Activated T-helper 1 cell treated with anti-CD3 and anti-CD28 coated beads, Interleukin-12 subunit alpha, Interleukin-12 subunit beta, Interleukin-2, Interleukin-4 antibody, amounts not matched to agents 30 ng/mL and 10 ng/mL and 1 ng/mL, durations not matched to agents 14 hours and 24 hours and 36 hours (primary cell): ENCODE measurements at places on chromosomes 5 and 9.

- peaks cover 42% of the 10 kb centered on the region for H3K4me1 ChIP-seq
- DNase-seq, result no peak
- H3K27ac ChIP-seq, result peak overlapping the region; percentile 13
- no peaks in the 10 kb centered on the region for H3K36me3 ChIP-seq
- no peak overlapping the region for H3K4me3 ChIP-seq
Measured at GRCh38 chr5:134502259-134502658, 23.2 kb upstream of the JADE2 start.

DNA sequence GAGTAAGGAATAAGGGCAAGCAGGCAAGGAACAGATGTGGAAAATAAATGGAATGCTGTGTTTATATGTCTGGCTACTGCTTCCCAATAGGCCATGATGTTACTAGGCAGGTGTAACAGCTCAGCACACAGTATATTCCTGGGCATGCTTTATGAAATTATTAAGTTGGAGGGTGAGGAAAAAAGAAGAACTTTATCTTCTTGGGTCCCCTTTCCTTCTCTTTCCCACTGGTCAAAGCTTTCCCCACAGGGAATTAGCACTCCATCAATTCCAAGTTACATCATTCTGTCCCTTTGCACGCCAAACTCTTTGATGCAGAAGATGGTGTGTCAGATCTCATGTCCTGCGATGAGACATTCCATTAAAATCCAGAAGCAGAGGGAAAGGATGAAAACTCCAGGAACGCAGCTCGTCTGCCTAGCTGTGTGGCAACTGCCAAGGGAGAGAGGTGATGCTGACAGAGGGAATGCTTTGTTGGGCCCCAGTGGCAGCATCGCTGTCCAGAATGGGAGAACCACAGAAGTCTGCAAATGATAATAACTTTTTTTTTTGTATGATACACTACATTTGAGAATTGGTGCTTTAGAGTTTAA, 447.3 kb upstream of the ARRDC3 start:
- H3K36me3 ChIP-seq, result no peaks in the 10 kb centered on the region
- H3K4me1 ChIP-seq, result no peaks in the 10 kb centered on the region
- no peak for DNase-seq
- H3K27ac ChIP-seq, result no peak overlapping the region
- H3K4me3 ChIP-seq, result no peak overlapping the region

- no peaks in the 10 kb centered on the region for H3K36me3 ChIP-seq
- H3K4me3 ChIP-seq, result no peak within 1 kb of the TSS
- no peak for DNase-seq
Measured at GRCh38 chr5:146338774-146339714, at the start of gene POU4F3. Gene POU4F3 (plus strand): TSS chr5:146338839. CDS start chr5:146339113, 274 bp downstream.

DNA sequence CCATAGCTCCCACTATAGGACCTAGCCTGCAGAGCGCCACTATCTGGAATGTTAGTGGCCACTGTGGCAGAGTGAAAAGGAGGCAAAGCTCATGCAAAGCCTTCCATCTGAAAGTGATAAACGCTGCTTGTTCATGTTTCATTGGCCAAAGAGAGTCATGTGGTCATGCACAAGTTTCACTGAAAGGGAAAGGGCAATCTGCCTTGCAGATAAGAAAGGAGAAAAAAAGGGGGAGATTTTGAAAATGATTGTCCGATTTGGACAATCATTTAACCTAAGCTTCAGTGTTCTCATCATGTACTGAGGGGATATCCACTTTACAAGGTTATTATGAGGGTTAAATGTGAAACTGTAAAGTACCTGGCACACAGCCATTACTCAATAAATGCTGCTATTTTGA, 9.0 kb upstream of the MOB3B start:
- peaks cover 4% of the 10 kb centered on the region for H3K27me3 ChIP-seq
- DNase-seq, result no peak
- no peak overlapping the region for H3K4me3 ChIP-seq
- H3K36me3 ChIP-seq, result peaks cover 2% of the 10 kb centered on the region
- no peak overlapping the region for H3K27ac ChIP-seq
- no peaks in the 10 kb centered on the region for H3K4me1 ChIP-seq

GRCh38 chr9:23842565-23843129, 16.6 kb upstream of the ELAVL2 start:
- no peak overlapping the region for H3K4me3 ChIP-seq
- no peaks in the 10 kb centered on the region for H3K36me3 ChIP-seq
- no peaks in the 10 kb centered on the region for H3K27me3 ChIP-seq
- DNase-seq, result no peak
- no peaks in the 10 kb centered on the region for H3K4me1 ChIP-seq

- DNase-seq, result no peak
- no peaks in the 10 kb centered on the region for H3K27me3 ChIP-seq
- H3K27ac ChIP-seq, result no peak overlapping the region
- no peaks in the 10 kb centered on the region for H3K4me1 ChIP-seq
- no peak overlapping the region for H3K4me3 ChIP-seq
Measured at GRCh38 chr9:79667817-79668436, 96.2 kb downstream of the TLE4 start.

GRCh38 chr5:162503796-162504195, 436.2 kb downstream of the GABRG2 start:
- no peaks in the 10 kb centered on the region for H3K4me1 ChIP-seq
- no peak overlapping the region for H3K4me3 ChIP-seq
- no peak for DNase-seq
- no peaks in the 10 kb centered on the region for H3K27me3 ChIP-seq
- no peaks in the 10 kb centered on the region for H3K36me3 ChIP-seq
- H3K27ac ChIP-seq, result no peak overlapping the region

DNA sequence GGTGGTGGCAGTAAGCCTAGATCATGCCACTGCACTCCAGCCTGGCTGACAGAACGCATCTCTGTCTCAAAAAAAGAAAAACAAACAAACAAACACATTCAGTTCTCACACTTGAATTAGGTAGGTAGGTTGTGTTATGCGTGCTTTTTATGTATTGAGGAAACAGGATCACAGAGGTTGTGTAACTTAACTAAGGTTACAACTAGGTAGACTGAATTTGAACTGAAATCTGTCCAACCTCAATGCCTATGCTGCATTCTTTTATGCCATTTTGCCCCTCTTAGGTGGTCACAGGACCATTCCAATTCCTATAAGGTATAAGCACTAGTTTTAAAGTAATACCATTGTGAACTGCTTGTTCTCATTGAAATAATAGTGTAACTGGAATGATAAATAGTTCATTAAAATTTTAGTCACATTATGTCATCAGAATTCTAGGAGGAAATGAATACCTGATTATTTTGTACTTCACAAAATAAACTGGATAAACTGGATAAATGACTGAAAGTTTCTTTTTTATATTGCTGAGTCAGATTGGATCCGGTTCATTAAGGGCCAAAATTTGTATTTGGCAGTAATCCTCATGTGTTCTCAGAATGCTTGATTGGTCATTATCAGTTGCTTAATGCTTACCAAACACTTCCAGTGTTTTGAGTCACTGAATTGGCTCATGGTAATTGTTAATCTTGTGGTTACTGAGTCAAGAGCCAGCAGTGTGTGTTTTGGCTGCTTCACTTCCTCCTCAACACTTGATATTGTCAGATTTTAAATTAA, 7.1 kb downstream of the UBAP1 start:
- peaks cover 25% of the 10 kb centered on the region for H3K4me1 ChIP-seq
- no peak overlapping the region for H3K27ac ChIP-seq
- no peak overlapping the region for H3K4me3 ChIP-seq
- peaks cover 8% of the 10 kb centered on the region for H3K36me3 ChIP-seq
- H3K27me3 ChIP-seq, result no peaks in the 10 kb centered on the region
- no peak for DNase-seq

DNA sequence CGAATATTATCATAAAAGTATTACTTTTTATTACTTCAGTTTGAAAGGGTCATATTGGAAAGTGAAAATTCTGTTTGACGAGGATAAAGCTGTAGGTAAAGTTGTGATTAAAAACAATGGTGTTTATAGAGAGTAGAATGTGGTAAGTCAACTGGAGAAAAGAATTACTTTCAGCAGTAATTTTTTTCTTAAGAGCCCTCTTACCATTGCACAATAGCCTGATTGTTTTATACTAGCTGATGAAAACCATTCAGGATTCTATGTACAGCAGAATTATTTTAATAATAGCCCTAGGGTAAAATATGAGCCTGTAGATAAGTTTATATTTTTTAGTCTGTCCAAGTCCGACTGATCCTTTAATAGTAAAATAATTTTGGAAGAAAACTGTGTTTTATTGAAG, 16.6 kb downstream of the CDC42SE2 start:
- H3K4me3 ChIP-seq, result peak overlapping the region; percentile 86
- peaks cover 19% of the 10 kb centered on the region for H3K36me3 ChIP-seq
- peaks cover 5% of the 10 kb centered on the region for H3K27me3 ChIP-seq
- peaks cover 82% of the 10 kb centered on the region for H3K4me1 ChIP-seq
- no peak for DNase-seq

- no peak for DNase-seq
- no peak overlapping the region for H3K27ac ChIP-seq
- H3K4me1 ChIP-seq, result peaks cover 11% of the 10 kb centered on the region
- H3K27me3 ChIP-seq, result no peaks in the 10 kb centered on the region
Measured at GRCh38 chr9:133107961-133108793, 12.9 kb downstream of the RALGDS start.

DNA sequence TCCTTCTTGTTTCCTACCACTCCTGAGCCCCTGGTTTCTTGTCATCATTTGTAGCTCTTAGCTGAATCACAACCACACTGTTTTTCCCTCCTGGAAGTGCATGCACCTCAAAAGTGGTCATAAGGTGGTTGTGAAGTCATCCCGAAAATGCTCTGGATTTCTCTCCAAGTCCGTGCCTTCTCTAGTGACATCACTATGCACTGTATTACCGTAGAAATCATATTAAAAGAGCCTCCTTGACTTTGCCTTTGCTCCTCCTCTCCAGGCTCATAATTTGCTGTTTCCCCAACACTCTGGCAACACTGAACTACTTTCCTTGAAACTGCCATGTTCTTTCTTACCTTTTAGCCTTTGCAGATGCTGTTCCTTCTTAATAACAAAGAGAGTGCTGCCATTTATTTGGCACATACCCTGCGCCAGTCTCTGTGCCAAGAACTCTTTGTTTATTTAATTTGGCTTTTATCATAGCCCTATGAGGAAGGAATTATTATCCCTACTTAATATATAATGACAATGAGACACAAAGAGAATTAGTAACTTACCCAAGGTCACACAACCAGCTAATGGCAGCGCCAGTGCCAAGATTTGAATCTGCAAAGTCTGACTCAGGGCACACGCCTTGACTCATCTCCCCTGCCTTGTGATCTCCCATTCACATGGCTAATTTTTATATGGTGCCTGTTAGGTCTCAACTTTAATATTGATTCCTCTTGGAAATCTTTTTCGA, 115.4 kb downstream of the KIF4B start:
- H3K27ac ChIP-seq, result no peak overlapping the region
- no peaks in the 10 kb centered on the region for H3K4me1 ChIP-seq
- H3K36me3 ChIP-seq, result no peaks in the 10 kb centered on the region
- H3K27me3 ChIP-seq, result peaks cover 6% of the 10 kb centered on the region
- H3K4me3 ChIP-seq, result no peak overlapping the region
